ENCODE measurements at places on chromosomes 1 and 21.

GRCh38 chr1:20280341-20280740 is 10.3 kb upstream of the VWA5B1 start:
- DNase-seq = no peak

DNA sequence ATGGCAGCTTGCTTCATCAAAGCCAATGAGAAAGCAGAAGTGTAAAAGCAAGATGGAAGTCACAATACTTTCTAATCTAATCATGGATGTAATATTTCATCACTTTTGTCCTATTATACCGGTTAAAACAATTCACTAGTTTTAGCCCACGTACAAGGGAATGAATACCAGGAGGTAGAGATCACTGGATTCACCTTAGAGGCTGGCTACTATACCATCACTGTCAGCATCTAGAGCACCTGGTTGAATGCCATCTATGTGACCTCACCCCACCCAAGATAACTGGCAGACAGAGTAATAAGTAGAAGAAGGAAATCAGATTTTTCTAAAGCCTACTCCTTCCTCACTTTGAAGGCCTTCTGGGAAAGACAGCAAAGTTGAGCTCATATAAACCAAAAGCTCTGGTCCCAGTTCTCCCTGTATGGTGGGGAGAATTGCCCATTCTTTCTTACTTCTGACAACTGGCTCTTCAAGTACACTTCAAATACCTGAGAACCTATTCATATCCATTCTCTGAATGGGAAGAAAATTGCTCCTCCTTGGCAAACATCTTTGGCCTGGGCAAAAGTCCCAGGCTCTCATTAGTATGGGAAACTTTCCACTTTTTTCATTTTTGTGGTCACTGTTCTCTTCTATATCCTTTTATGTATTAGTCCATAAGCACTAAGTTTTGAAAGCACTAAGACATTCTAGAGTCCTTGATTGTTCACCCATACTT is 24.8 kb downstream of the HSD3B1 start:
- no peak for DNase-seq

GRCh38 chr1:5594056-5594956 is 397.9 kb downstream of the NPHP4 start:
- DNase-seq = no peak

DNA sequence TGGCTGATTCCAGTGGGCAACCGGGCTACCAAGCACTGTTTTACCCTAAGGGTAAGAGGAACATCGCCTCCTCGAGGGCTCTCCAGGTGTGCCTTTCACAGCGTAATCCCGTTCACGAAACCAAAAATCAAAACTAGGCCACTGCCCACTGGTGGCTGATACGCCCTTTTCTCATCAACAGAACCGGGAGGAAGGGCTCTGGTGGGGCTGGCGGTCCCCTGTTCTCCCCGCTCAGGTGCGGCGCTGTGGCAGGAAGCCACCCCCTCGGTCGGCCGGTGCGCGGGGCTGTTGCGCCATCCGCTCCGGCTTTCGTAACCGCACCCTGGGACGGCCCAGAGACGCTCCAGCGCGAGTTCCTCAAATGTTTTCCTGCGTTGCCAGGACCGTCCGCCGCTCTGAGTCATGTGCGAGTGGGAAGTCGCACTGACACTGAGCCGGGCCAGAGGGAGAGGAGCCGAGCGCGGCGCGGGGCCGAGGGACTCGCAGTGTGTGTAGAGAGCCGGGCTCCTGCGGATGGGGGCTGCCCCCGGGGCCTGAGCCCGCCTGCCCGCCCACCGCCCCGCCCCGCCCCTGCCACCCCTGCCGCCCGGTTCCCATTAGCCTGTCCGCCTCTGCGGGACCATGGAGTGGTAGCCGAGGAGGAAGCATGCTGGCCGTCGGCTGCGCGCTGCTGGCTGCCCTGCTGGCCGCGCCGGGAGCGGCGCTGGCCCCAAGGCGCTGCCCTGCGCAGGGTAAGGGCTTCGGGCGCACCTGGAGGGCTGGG is at the start of gene IL6R:
IL6R (plus strand) TSS at position 360 of the 763 bp plus-strand sequence; CDS start at position 647, 287 bp downstream.
- peak; percentile 86 for DNase-seq

GRCh38 chr1:58670181-58670580 is 29.7 kb downstream of the MYSM1 start:
- DNase-seq = no peak

GRCh38 chr1:55699228-55699627 is 484.1 kb upstream of the USP24 start:
- no peak for DNase-seq

DNA sequence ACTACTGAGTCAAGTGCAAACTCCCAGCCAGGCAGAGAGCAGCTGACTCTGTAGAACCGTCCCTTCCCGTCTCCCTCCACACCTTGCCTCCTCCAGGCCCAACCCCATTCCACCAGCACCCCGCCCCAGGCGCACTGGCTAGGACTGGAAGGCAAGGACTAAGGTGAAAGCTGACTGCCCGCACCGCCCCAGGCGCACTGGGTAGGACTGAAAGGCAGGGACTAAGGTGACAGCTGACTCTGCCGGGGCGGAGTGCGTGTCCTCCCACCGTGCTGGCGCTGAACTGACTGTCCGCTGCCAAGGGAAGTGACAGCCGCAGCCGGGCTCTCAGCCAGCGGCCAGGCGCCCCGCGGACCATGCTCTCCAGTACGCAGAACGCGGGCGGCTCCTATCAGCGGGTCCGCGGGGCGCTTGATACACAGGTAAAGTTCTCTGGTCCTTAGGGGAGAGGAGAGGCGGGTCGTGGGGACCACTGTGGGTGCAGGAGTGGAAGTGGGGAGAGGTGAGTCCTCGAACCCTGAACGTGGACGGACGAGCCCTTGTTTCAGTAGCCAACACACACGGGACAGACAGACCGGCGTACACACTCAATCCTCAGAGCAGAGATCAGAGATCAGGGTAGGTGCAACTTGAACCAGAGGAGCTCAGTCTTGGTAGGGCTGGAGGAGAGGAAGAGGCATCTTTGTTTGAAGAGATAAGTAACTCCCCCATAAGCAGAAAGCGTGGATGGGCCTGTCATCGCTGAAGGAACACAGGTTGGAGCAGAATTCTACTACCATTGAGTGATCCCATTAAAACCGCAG is 58.0 kb downstream of the RBM11 start:
- no peak for DNase-seq

GRCh38 chr1:55120538-55120937 is 81.2 kb downstream of the PCSK9 start:
- DNase-seq = no peak

DNA sequence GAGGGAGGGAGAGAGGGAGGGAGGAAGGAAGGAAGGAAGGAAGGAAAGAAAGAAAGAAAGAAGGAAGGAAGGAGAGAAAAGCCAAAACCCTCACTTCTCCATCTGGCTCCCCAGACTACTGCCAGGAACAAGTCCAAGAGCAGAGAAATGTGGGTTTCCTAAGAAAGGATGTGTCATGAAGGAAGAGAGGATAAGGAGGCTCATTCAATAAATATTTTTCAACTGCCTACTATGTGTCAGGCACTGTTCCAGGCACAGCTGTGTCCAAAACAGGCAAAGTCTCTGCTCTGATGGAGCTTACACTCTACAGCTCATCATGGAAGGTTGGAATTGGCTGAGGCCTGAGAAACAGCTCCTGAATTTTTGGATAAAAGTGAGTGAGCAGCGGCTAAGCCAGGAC is 42.6 kb upstream of the ATP2B4 start:
- no peak for DNase-seq

DNA sequence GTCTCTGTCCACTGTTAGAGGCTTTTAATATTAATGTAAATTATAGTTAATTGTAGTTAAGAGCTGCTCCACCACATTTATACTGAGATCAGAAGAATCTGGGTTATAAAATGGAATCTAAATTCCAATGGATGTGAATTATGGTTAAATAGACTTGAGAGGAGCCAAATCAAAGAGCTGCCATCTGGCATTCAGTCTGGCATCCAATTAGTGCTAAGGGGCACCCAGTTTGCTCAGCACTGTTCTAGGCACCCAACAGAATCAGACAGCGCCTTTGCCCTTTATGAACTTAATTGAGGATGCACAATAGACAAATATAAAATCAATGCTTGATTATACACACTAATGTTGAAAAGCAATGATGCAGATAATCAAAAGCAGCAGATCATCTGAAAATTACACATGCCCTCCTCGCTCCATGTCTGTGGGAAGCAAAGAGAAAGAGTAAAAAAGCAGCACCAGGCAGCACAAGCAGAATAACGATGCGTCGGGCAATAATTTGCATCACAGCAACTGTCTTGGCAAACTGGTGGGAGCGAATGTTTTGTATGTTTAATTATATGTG is 310.1 kb downstream of the BRINP2 start:
- no peak for DNase-seq

- DNase-seq = no peak
Observed at GRCh38 chr1:65581119-65581518, 160.7 kb downstream of the LEPR start.

GRCh38 chr1:41749991-41750745 is 168.6 kb downstream of the HIVEP3 start:
- DNase-seq = peak; percentile 89
